ENCODE measurements at places on chromosomes 2 and 18.

DNA sequence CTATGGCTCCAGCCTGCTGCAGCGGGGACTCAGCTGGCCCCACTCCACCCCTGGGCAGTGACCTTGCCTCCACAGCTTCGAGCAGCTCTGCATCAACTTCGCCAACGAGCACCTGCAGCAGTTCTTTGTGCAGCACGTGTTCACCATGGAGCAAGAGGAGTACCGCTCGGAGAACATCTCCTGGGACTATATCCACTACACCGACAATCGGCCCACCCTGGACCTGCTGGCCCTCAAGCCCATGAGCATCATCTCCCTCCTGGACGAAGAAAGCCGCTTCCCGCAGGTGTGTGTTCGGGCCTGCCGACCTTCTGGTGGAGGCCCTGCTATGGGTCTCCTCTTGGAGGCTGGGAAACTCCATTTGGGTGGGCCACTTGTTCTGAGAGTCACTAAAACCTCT lies 48.6 kb downstream of the MYO7B start:
- no peak overlapping the region for H3K4me3 ChIP-seq
- no peak overlapping the region for H3K27ac ChIP-seq
- no peaks in the 10 kb centered on the region for H3K36me3 ChIP-seq
- DNase-seq: no peak

GRCh38 chr2:40321016-40321623 lies 130.8 kb downstream of the SLC8A1 start:
- H3K4me1 ChIP-seq: no peaks in the 10 kb centered on the region
- H3K27me3 ChIP-seq: no peaks in the 10 kb centered on the region
- H3K4me3 ChIP-seq: no peak overlapping the region
- no peak for DNase-seq
- H3K36me3 ChIP-seq: no peaks in the 10 kb centered on the region

GRCh38 chr2:210172219-210172575 lies 988 bp upstream of the KANSL1L start:
- H3K27me3 ChIP-seq: no peaks in the 10 kb centered on the region
- H3K27ac ChIP-seq: no peak overlapping the region
- H3K36me3 ChIP-seq: no peaks in the 10 kb centered on the region
- DNase-seq: no peak

GRCh38 chr2:126482582-126483464 lies 173.1 kb upstream of the GYPC start:
- H3K4me3 ChIP-seq: no peak overlapping the region
- H3K27me3 ChIP-seq: no peaks in the 10 kb centered on the region
- H3K27ac ChIP-seq: no peak overlapping the region

GRCh38 chr2:55057474-55057873 lies 7.2 kb upstream of the RTN4 start:
- peaks cover 5% of the 10 kb centered on the region for H3K4me1 ChIP-seq
- H3K27me3 ChIP-seq: no peaks in the 10 kb centered on the region
- no peaks in the 10 kb centered on the region for H3K36me3 ChIP-seq
- no peak overlapping the region for H3K4me3 ChIP-seq
- DNase-seq: no peak

DNA sequence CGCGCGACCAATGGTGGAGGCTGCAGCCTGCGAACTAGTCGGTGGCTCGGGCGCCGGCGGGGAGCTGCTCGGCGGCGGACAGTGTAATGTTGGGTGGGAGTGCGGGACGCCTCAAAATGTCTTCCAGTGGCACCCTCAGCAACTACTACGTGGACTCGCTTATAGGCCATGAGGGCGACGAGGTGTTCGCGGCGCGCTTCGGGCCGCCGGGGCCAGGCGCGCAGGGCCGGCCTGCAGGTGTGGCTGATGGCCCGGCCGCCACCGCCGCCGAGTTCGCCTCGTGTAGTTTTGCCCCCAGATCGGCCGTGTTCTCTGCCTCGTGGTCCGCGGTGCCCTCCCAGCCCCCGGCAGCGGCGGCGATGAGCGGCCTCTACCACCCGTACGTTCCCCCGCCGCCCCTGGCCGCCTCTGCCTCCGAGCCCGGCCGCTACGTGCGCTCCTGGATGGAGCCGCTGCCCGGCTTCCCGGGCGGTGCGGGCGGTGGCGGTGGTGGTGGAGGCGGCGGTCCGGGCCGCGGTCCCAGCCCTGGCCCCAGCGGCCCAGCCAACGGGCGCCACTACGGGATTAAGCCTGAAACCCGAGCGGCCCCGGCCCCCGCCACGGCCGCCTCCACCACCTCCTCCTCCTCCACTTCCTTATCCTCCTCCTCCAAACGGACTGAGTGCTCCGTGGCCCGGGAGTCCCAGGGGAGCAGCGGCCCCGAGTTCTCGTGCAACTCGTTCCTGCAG lies at the start of gene HOXD9:
Gene HOXD9 (plus strand): TSS at position 37 of the 728 bp plus-strand sequence. CDS start 50 bp downstream, at position 87.
- H3K27me3 ChIP-seq: peaks cover 20% of the 10 kb centered on the region

DNA sequence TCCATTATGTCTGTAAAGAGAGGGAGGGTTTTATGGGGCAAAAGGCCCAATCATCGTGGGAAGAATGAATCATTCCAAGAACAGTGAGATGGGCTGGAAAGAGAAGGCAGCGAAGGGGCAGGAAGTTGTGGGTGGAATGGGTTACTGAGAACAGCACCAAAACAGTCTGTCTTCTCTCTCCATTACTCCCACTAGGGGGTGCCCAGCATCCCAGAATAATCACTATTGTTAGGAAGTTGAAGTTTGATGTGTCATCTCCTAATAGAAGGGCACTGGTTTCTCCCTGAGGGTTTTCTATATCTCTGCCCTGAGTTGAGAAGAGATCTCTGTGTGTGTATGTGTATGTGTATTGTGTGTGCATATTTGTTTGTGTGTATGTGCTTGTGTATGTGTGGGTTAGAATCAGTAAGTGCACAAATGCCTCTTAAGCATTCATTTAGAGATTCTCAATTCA lies 76.6 kb upstream of the MAP4K3 start:
- H3K4me3 ChIP-seq: no peak overlapping the region
- H3K4me1 ChIP-seq: peaks cover 38% of the 10 kb centered on the region
- peak overlapping the region; percentile 72 for H3K27ac ChIP-seq
- peak; percentile 96 for DNase-seq

DNA sequence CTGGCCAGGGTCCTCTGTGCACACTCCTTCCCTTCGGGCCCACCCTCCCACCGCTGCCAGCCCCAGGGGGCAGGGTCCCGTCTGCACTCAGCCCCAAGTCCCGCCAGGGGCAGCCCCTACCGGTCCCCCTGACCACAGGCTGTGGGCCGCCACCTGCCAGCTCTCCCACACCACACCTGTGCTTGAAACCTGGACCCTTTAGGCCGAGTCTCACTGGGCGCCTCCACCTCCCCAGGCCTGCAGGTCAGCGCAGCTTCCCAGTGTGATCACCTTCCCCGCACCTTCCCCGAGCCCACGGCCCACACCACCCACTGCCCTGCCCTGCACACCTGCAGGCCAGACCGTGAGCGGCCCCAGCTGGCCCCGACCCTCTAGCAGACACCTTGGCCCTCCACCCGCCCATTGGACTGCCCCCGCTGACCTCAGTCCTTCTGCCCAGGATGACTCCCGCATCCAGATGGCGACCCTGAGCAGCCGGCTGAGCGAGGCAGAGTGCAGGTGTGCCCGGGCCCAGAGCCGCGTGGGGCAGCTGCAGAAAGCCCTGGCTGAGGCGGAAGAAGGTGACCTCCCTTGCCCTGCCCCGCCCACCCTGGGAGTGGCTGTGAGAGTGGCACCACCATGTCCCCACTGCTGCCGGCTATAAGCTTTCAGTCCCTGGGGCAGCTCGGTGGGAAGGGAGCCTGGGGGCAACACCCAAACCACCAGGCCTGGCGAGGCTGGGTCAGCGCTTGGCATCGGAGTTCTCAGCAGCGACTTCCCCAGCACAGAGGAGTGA lies 31.3 kb upstream of the SNED1 start:
- H3K27ac ChIP-seq: no peak overlapping the region
- H3K4me1 ChIP-seq: peaks cover 6% of the 10 kb centered on the region
- no peak for DNase-seq
- H3K27me3 ChIP-seq: no peaks in the 10 kb centered on the region
- H3K4me3 ChIP-seq: no peak overlapping the region
- no peaks in the 10 kb centered on the region for H3K36me3 ChIP-seq

DNA sequence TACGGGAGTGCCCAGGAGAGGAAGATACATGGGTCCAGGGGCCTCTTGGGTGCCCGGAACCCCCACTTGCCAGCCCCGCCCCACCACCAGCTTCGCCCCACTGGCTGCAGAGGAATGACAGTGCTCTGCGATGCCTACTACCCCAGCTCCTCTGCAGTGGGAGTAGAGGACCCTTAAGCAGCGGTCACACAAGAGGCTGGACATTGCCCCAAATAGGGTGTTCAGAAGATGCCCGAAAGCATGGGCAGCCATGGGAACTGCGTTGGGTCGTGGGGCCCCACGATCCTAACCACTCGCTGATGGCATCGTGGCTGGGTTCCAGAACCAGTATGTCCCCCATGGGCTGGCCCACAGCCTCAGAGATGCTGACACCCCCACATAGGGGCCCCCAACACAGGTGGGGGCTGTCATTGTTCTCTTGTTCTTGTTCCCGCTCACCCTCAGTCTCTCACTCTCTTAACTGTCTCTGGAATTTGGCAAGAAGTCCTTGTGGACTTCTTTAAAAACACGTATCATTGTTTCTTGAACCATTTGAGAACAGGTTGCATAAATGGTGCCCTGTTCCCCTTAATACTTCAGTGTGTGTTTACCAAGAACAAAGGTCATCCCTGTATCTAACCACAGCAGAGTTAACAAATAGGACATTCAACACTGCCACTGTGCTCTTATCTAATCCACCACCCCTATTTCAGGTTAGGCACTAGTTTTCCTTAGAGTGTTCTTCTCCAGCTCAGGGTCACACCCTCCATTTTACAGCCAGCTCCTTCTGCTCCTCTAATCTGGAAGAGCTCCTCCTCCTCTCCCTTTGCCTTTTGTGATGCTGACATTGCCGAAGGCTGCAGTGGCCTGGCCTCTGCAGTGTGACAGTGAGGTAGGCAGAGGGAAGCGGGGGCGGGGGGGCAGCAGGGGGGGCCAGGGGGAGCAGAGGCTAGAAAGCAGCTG lies 76.3 kb downstream of the STPG4 start:
- peak overlapping the region; percentile 99 for H3K27ac ChIP-seq
- peaks cover 7% of the 10 kb centered on the region for H3K36me3 ChIP-seq
- no peaks in the 10 kb centered on the region for H3K27me3 ChIP-seq
- DNase-seq: no peak

DNA sequence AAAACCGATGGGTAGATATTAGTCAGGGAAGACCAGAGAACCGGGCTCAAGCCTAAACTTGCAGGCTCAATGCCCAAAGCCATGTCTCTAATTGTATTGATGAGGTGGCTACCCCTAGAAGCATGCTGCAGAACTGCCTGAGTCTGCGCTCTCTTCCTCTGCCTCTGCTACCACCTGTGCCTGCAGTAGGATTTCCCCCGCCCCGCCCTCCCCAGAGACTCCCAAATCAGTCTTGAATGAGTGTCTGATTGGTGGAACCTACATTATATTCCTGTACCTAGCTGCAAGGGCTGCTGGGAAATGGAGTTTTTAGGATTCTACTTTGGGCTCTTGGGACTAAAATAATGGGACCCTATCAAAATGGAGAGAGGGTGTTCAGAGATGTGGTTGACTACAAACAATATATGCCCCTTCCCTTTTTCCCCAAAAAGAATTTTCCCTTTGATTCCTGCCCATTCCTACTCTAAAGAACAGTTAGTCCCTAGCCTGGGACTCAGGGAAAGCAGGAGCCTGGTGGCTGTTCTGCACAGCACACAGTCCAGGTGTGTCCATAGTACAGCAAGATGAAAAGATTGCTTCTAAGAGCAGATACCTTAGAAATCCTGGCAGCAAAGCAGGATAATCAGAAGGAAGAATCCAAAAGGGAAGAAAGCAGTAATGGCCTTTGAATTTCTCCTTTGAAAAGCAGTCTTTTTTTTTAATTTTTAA lies 12.5 kb downstream of the GRP start:
- peaks cover 8% of the 10 kb centered on the region for H3K27me3 ChIP-seq
- no peaks in the 10 kb centered on the region for H3K36me3 ChIP-seq
- DNase-seq: no peak
- H3K4me1 ChIP-seq: peaks cover 4% of the 10 kb centered on the region
- peak overlapping the region; percentile 11 for H3K27ac ChIP-seq

DNA sequence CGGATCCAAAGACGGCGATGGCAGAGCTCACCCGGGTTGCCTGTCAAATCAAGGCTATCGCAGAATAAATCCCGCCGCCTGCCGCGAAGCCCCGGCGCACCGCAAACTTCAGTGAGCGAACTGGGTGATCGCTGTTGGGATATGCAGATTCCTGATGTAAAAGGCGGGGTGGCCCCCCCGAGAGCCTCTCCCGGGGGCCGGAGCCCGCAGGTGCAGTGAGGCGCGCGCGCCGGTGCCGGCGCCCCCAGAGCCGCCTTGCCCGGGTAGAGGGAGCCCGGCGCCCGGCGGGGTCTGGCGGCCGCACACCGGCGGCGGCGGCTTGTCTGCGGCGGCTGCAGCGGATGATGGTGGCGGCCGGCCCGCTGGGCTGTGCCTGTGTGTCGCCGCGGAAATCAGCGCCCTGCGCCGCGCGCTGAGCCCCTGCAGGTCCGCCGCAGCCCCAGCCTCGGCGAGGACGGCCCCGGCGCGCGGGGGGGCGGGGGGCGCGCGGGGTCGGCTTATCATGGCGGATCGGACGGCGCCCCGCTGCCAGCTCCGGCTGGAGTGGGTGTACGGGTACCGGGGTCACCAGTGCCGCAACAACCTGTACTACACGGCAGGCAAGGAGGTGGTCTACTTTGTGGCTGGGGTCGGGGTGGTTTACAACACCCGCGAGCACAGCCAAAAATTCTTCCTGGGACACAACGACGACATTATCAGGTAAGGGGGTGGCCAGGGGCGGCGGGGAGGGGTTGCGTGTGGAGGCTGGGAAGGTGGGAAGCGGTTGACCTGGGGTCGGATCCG lies 1.3 kb downstream of the EML6 start:
- H3K4me3 ChIP-seq: peak overlapping the region; percentile 61
- no peak overlapping the region for H3K27ac ChIP-seq
- no peaks in the 10 kb centered on the region for H3K36me3 ChIP-seq
- DNase-seq: no peak
- peaks cover 32% of the 10 kb centered on the region for H3K4me1 ChIP-seq

DNA sequence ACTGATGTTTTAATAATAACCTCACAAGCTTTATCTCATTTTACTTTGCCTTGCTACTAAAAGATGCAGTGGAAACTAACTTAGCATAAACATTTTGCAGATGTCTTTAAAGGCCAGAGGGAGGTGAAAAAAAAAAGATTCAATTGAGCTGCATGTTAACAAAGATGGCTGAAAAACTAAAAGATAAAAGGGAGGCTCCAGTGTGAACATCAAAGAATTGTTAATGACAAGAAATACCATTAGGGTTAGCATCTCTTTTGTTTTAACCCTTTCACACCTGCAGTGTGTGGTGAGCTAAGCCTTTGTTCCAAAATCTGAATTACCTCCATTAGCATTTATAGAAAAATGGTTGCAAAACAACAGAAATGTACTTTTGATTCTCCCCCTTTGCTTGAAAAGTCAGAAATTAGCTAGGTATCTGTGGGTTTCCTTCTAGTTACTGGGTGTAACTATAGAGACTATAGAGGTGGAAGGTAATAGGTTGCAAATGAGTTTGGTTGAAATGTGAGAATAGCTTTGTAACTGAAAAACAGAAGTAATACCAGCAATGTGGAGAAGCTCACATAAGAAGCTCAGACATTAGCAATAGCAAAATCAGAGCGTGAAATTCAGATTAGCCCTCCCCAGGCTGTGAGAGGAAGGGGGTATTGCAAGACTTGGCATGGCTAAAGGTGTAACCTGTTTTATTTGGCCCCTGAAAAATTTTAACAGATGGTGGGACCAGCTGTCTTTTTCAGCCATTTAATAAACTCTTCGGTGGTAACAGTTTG lies 34.8 kb upstream of the SP5 start:
- no peaks in the 10 kb centered on the region for H3K27me3 ChIP-seq
- no peak overlapping the region for H3K4me3 ChIP-seq
- no peak overlapping the region for H3K27ac ChIP-seq
- no peaks in the 10 kb centered on the region for H3K4me1 ChIP-seq
- DNase-seq: no peak
- no peaks in the 10 kb centered on the region for H3K36me3 ChIP-seq
